ENCODE measurements at places on chromosomes 2 and 18.

DNA sequence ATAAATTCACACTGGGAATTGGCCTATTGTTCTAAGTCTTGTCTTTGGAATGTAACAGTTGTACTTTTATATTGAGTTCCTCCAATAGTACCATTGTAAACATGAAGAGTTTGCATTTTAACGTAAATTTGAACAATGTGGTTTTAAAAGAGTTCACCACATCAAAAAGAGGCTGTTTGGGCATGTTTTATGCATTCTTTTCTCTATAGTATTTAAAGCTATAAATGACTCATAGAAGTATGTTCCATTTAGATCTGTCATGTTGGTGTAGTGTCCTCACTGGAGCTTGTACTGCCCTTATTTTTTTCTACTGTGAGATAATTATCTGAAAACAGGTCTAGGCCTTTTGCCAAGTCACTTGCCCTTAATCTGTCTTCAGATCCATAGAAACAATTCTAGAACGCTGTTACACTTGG lies 141.9 kb downstream of the RHBDD1 start:
- DNase-seq = no peak

GRCh38 chr2:26074676-26075075 lies 40.8 kb downstream of the RAB10 start:
- DNase-seq = no peak

DNA sequence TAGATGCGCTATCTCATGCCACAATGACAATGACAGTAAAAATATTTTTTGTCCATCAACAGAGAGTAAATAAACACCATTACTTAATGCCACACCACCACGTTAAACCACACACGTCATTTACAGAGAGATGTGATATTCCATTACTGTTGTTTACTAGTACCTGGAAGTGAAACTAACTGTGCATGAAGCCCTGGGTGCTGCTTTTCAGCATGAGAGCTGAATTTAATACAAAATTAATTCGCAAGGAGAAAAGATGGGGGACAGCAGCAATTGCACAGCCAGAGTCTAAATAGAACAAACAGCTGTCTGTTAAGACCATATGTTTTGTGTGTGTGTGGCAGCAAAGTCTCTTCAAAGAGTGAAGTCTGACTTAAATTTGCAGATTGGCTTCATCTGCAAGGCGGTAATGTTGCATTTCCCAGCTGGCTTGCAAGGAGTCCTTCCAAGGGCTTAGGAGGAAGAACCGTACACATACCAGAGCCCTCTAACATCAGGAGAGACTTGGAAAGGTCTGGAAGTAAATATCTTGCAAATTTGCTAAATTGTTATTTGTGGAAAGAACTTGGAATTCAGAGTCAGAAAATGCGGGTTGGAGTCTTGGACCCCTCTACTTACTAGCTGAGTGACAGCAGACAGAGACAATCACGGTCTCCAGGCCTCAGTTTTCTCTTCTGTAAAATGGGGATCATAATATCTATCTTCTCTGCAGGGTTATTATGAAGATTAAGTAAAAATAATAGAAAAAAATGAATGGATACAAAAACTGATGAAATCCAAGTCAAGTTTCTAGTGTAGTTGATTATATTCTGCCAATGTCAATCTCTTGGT lies 127.6 kb downstream of the ALPK2 start:
- no peak for DNase-seq

- DNase-seq = no peak
Measured at GRCh38 chr2:228157841-228158240, 23.6 kb downstream of the SPHKAP start.

GRCh38 chr2:10062931-10063365 lies 17.3 kb downstream of the CYS1 start:
- DNase-seq = no peak

- DNase-seq = no peak
Measured at GRCh38 chr2:237478979-237479378, 8.1 kb upstream of the MLPH start.

- no peak for DNase-seq
Measured at GRCh38 chr2:1929962-1930361, 185.6 kb upstream of the PXDN start.

DNA sequence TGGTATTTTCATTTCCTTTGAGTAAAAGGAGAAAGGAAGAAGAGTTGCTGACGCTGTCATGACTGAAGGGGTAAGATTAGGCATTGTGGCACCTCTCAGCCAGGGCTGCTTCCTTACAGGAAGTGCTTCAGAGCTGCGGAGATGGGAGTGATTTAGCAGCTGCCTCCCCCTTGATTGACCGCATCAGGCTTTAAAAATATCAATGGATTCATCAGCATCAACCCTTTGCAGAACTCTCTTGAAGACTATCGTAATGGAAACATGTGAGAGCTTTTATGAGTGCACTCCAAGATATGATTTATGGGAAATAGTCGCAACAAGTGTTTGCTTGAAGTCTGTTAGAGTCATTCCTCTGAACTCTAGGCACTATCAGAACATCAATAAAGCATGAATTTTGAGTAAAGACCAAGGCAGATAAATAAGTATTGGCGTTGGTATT lies 141.1 kb downstream of the CSRNP3 start:
- DNase-seq = no peak

- DNase-seq = no peak
Measured at GRCh38 chr2:217185265-217185995, 325.6 kb upstream of the TNP1 start.

GRCh38 chr2:241239552-241240202 lies 51.2 kb downstream of the ANO7 start:
- DNase-seq = no peak

GRCh38 chr2:18603854-18604530 lies 14.6 kb upstream of the NT5C1B start:
- DNase-seq = no peak

- no peak for DNase-seq
Measured at GRCh38 chr2:159114835-159115234, 146.4 kb downstream of the TANC1 start.

GRCh38 chr2:3806730-3807129 lies 103.4 kb downstream of the DCDC2C start:
- DNase-seq = no peak

- DNase-seq = no peak
Measured at GRCh38 chr2:12536976-12537375, 179.8 kb upstream of the TRIB2 start.

- no peak for DNase-seq
Measured at GRCh38 chr2:2748399-2749205, 417.5 kb upstream of the MYT1L start.

DNA sequence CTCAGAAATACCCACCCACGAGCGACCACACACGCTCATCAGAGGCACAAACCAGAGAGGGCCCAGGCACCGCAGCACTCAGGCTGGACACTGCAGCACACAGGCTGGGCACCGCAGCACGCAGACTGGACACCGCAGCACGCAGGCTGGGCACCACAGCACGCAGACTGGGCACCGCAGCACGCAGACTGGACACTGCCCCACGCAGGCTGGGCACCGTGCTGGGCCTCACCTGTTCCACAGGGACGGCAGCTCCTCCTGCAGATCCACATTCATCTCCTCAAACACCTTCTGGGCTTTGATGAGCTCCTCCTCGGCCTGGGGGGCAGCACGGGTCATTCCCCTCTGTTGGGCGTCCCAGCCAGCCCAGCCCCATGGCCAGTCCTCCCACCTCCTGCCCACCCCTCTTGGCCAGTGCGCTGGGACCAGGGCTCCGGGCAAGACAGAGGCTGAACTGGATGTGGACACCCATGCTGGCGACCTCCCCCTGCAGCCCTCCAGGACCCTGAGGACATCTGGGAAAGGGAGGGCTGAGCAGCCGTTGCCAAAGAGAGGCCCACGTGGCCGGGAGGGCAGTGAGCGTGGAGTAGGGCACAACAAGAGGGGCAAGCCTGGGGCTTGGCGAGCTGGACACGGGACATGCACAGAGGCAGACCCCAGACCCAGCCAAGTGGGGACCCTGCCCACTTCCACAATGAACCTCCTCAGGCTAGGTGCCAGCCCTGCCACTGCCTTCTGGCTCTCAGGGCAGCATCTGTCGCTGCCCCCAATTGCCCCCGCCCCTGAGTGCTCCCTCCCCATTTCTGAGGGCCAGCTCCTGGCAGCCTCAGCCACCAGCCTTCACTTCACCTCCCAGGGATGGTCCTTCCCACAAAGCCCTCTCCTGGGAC lies 43.0 kb downstream of the BIN1 start:
- no peak for DNase-seq

- DNase-seq = peak; percentile 77
Measured at GRCh38 chr2:112626604-112627059, 19.1 kb upstream of the SLC20A1 start.

GRCh38 chr2:121819846-121820245 lies 64.4 kb downstream of the TSN start:
- no peak for DNase-seq

GRCh38 chr18:60413944-60414547 lies 41.5 kb upstream of the MC4R start:
- no peak for DNase-seq

DNA sequence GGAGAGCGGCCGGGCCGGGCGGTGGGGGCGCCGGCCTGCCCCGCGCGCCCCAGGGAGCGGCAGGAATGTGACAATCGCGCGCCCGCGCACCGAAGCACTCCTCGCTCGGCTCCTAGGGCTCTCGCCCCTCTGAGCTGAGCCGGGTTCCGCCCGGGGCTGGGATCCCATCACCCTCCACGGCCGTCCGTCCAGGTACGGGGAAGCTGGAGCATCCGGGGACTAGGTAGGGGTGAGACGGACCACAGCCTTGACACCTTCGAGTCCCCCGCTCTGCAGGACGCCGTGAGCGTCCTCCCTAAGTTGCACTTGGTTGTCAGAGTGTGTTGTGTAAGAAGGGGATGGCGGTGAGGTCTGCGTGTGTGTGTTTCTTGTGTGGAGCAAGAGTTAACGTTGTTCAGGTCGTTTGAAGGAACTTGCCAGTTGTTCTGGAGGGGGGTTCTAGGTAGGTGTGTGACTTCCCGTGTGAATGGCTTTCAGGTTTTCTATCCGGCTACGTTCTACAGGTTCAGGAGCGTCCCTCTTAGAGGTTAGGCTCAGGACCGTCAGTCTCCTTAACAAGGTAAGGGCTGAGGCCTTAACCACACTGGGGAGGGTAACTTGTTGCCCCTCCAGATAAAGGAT lies 393 bp downstream of the IL1R1 start:
- no peak for DNase-seq

DNA sequence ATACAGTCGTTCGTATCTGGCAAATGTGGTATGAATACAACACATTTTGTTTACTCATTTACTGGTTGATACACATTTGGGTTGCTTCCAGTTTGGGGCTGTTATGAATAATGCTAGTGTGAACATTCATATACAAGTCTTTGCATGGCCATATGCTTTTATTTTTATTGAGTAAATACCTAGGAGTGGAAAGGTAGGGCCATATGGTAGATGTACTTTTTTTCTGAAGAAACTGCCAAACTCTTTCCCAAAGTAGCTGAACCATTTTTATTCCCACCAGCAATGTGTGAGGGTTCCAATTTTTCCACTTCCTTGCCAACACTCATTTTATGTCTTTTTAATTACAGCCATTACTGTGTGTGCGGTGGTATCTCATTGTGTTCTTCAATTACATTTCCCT lies 496.2 kb upstream of the NRXN1 start:
- DNase-seq = no peak

- DNase-seq = no peak
Measured at GRCh38 chr2:26279886-26280285, 35.1 kb downstream of the HADHB start.

DNA sequence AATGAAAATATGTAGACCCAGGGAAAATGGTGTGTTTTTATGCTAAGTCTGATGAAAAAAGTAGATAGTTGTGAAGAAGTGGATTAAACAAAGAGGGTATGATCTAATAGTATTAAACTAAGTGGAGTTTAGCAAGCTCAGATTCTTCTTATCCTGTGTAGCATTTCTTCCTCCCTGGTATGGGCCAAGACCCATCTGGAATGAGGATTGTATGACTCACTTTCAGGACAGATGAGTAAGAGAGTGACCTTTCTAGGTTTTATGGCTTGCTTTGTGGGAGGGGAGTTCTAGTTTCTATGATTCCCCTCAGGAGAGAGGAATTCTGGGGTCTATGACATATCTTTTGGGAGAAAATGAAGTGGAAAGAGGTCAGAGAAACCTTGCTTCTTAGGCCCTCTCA lies 550.1 kb downstream of the SPAG16 start:
- DNase-seq = no peak

DNA sequence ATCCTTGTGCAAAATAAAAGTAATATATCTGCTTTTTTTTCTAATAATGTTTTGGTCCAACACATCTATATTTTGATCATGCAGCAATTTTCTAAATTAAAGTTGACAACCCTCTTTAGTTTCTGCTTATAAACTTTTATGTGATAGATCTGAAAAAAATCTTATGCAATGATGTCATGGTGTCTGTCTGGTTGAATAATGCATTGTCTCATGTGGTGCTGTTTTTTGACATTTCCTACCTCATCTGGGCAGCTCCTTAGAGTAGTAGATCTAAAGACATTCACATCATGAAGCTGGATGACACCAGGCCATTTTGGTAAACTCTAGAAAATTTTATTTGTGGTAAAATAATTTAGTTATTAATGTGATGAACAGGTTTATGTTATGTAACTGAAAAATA lies 106.8 kb upstream of the FN1 start:
- no peak for DNase-seq

DNA sequence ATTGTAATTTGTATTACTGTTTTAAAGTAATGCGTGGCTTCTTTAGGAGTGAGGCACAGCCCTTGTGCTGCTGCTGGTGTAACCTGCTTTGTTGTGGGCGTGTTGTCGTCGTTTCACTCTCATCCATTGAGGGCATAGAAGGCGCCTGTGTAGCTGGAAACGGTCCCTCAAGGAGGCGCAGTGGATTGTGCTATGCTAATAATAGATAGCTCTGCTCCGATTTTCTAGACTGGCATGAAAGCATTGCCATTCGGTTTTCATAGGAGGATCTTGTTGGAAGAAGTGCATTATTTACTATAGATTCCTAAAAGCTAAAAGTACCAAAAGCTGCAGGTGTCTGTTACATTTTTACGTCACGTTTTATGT lies 17.9 kb downstream of the RAB12 start:
- peak; percentile 53 for DNase-seq

DNA sequence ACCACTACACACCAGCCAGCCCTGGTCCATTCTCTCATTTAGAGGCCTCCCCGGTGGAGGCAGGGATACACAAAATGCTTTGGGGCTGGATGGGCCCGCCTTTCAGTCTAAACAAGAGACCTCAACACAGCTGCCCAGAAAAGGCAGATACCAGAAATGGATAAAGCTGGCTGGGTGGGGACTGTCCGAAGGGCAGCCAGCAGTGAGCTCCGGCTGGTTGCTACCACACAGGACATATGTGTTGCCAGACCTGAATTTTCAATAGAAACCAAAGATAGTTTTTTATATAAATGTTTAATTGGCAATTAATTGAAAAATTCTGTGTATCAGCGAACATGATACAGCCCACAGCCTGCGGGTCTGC lies 1.4 kb downstream of the GPBAR1 start:
- no peak for DNase-seq

- no peak for DNase-seq
Measured at GRCh38 chr18:36350839-36351469, 53.4 kb downstream of the FHOD3 start.
